ENCODE measurements at places on chromosomes 1 and 21.

DNA sequence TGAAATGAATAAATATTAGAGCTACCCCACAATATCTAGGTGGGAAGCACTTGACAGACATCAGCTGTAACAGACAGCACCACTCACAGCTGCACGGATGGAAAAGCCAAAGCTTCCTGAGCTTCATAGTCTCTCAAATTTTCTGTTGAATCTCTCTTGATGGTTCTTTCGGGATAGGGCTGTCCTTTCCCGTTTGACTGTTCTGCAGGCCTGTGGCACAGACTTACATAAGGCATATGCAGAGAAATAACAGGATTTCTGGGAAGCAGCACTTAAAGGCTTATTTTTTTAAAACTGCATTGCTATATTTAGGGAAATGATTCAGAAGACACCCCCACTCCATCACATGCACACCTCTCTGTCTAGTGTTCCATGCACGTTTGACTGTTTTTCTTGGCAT is 77.5 kb downstream of the ZNF648 start:
- no peaks in the 10 kb centered on the region for H3K36me3 ChIP-seq
- no peaks in the 10 kb centered on the region for H3K27me3 ChIP-seq
- no peaks in the 10 kb centered on the region for H3K4me1 ChIP-seq
- no peak for DNase-seq

- H3K4me3 ChIP-seq, result no peak overlapping the region
- no peaks in the 10 kb centered on the region for H3K36me3 ChIP-seq
- no peaks in the 10 kb centered on the region for H3K27me3 ChIP-seq
- H3K27ac ChIP-seq, result no peak overlapping the region
- no peaks in the 10 kb centered on the region for H3K4me1 ChIP-seq
- no peak for DNase-seq
Observed at GRCh38 chr1:4062041-4062440, 162.0 kb upstream of the C1orf174 start.

GRCh38 chr1:9714257-9714718 is 62.8 kb downstream of the PIK3CD start:
- H3K27ac ChIP-seq, result peak overlapping the region; percentile 89
- peaks cover 85% of the 10 kb centered on the region for H3K36me3 ChIP-seq
- no peaks in the 10 kb centered on the region for H3K27me3 ChIP-seq
- peaks cover 90% of the 10 kb centered on the region for H3K4me1 ChIP-seq
- DNase-seq, result peak; percentile 40
- H3K4me3 ChIP-seq, result no peak overlapping the region

DNA sequence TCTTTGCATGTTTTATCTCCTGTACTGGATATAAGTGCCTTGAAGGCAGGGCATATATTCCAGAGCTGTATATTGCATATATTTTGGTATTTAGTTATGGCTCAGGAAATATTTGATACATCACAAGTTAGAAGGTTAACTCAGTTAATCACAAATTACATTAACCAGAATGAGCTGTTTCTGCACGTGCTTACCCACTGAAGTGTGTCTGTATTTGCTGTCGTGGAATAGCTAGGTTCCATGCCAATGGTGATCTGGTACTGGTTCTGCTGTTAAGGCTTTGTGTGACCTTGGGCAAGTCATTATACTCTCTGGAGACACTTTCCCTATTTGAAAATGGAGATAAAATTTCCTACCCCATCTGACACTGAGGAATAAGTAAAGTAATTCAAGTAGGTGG is 50.7 kb downstream of the OSBPL9 start:
- no peaks in the 10 kb centered on the region for H3K36me3 ChIP-seq
- H3K27ac ChIP-seq, result no peak overlapping the region
- H3K4me1 ChIP-seq, result no peaks in the 10 kb centered on the region

DNA sequence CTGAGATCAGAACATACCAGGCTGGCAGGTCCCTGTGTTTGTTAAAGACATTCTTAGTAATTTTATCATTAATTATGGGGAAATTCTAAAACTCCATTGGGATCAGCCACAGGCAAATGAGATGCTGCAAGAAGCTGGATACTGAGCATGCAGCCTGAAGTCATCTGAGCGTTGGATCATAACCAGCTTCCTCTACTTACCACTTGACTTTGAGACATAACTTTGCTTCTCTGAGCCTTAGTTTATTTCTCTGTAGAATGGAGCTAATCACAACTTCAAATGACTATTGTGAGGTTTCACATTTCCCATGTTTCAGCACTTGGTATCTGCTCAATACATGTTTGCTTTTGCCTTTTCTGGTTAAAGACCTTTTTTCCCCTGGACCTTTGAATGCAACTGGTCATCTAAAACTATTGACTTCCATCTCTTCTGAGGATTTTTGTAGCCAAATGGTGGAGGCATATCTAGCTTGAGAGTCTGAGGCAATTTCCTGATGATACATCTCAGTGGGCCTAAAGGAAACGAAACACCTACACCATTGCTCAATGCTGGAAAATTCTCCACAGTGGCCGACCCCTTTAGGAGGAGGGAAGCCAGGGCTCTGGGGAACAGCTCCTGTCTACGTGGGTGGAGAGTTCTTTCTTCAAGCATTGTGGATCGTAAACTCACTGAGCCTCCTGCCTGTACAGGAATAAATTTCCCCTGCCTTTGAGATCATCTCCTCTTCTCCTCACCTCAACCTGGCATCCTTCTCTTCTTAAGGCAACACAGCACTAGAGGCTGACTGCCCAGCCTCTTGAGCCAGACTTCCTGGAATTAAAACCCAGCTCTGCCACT is 109.1 kb upstream of the HOOK1 start:
- DNase-seq, result no peak
- no peak overlapping the region for H3K27ac ChIP-seq
- H3K27me3 ChIP-seq, result no peaks in the 10 kb centered on the region
- no peaks in the 10 kb centered on the region for H3K36me3 ChIP-seq

DNA sequence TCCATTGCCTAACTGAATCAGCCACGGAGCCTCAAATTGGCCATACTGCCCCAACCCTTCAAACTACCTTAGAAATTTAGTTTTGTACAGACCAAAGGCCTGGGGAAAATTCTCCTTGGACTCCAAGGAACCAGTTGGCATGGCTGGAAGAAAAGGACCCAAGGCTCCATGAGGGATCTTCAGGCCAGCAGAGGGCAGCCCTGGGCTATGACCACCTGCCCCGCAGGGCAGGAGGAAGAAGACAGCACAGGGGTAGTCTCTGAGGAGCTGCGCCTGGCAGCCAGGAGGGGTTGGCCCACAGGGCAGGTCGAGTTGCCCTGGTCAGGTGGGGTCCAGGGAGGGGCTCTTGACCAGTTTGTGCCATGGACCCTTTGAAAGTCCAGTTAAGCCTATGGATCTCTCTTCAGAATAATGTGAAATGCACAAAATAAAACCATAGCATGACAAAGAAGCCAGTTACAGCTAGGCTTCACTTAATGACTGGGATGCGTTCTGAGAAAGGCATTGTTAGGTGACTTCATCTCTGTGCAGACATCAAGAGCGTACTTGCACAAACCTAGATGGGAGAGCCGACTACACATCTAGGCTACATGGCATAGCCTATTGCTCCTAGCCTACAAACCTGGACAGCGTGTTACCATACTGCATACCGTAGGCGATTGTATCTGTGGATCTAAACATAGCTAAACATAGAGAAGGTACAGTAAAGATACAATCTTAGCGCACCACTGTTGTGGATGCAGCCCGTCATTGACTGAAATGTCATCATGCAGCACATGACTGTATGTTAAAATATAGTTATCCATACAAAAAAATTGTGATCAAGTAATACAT is 26.1 kb downstream of the CACNA1S start:
- H3K4me3 ChIP-seq, result no peak overlapping the region
- no peaks in the 10 kb centered on the region for H3K27me3 ChIP-seq
- H3K36me3 ChIP-seq, result no peaks in the 10 kb centered on the region
- DNase-seq, result peak; percentile 19
- peaks cover 4% of the 10 kb centered on the region for H3K4me1 ChIP-seq

GRCh38 chr1:111513410-111514020 is 10.1 kb upstream of the ADORA3 start:
- peaks cover 91% of the 10 kb centered on the region for H3K4me1 ChIP-seq
- no peak for DNase-seq
- no peaks in the 10 kb centered on the region for H3K36me3 ChIP-seq
- H3K4me3 ChIP-seq, result no peak overlapping the region
- H3K27me3 ChIP-seq, result no peaks in the 10 kb centered on the region
- H3K27ac ChIP-seq, result no peak overlapping the region

GRCh38 chr21:42861848-42862400 is 17.4 kb downstream of the WDR4 start:
- peaks cover 57% of the 10 kb centered on the region for H3K36me3 ChIP-seq
- H3K27me3 ChIP-seq, result no peaks in the 10 kb centered on the region
- no peak overlapping the region for H3K27ac ChIP-seq
- no peak for DNase-seq

GRCh38 chr1:220198186-220199005 is 73.9 kb downstream of the RAB3GAP2 start:
- no peak overlapping the region for H3K27ac ChIP-seq
- no peaks in the 10 kb centered on the region for H3K27me3 ChIP-seq
- H3K4me1 ChIP-seq, result no peaks in the 10 kb centered on the region
- no peak overlapping the region for H3K4me3 ChIP-seq

DNA sequence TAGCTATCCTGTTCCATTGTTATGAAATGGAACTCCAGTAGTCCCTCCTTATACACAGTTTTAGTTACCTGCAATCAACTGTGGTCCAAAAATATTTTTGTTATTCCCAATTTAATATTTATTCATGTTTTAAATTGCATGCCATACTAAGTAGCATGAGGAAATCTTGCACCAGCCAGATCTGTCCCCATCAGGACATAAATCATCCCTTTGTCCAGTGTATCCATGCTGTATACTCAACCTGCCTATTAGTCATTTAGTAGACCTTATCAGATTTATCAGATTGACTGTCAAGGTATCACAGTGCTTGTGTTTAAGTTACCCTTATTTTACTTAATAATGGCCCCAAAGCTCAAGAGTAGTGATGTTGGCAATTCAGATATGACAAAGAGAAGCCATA is 207.9 kb upstream of the DMRTA2 start:
- H3K36me3 ChIP-seq, result no peaks in the 10 kb centered on the region
- no peak overlapping the region for H3K27ac ChIP-seq
- no peaks in the 10 kb centered on the region for H3K27me3 ChIP-seq
- no peak for DNase-seq
- H3K4me1 ChIP-seq, result no peaks in the 10 kb centered on the region
- H3K4me3 ChIP-seq, result no peak overlapping the region

DNA sequence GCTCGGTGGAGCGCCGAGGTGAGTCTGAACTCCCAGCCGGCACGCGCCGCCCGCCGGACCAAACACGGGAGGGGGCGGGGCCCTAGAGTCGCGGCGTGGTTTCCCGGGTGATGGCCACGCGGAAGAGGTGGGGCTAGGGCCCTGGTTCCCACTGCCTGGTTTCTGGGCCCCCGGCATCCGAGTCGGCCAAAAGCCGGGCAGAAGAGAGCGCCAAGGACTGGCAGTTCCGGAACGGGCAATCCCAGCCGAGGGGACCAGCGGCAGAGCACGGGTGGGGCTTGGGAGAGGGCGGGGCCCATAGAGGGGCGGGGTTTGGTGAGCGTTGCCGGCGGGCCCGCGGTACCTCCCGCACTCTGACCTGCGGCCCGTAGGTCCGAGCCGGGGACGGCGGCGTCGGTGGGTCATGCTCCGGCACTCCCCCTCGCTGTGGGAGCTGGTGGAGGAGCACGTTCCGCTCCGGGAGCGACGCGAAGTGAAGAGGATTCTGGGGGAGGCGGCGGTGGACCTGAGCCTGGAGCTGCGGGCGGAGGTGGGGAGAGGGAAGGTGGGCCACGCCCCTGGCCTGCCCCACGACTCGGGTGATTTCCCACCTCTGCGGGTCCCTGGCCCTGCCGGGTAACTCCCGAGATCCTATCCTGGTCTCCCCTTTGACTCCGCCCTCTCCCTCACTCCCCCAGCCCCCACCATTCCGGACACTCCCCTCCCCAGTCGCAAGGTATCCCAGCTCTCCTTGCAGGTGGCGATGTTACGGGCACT is at the start of gene CCDC24:
Gene CCDC24 (plus strand): TSS at position 124 of the 756 bp plus-strand sequence. CDS start 280 bp downstream, at position 404.
- no peak within 1 kb of the TSS for H3K27ac ChIP-seq
- no peaks in the 10 kb centered on the region for H3K36me3 ChIP-seq
- peaks cover 19% of the 10 kb centered on the region for H3K4me1 ChIP-seq
- no peaks in the 10 kb centered on the region for H3K27me3 ChIP-seq

Measured in CD4-positive, alpha-beta T cell (primary cell).